ENCODE measurements at places on chromosomes 4 and X.
A peak's percentile ranks its signal among the peaks of the same experiment; 100 is the strongest.

GRCh38 chr4:108072300-108072699 lies 82.6 kb downstream of the HADH start:
- DNase-seq, result no peak

DNA sequence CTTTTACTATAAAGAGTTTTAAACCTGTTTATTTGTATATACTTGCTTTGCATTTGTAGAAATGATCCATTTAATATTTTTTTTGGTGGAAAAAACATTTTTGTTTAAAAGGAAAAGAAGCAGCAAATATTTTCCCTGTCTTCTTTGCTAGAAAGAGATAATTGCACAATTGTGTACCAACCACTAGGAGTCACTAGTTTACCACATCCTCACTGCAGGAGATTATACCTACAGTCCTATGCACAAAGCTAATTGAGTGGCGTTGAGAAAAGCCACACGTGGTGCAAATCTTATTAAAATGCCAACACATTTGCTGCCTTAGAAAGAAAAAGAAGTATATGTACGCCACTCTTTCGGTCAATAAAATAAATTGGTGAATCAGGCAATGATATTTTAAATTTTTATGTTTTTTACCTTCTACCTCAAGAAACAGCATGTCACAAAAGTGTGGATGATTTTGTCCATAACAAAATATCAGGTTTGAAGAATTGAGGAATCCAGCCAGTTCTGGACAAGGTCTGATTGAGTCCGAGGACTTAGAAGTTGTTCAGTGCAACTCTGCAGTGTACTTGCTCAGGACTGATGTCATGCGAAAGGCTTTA lies 102.9 kb downstream of the GRXCR1 start:
- DNase-seq, result no peak

DNA sequence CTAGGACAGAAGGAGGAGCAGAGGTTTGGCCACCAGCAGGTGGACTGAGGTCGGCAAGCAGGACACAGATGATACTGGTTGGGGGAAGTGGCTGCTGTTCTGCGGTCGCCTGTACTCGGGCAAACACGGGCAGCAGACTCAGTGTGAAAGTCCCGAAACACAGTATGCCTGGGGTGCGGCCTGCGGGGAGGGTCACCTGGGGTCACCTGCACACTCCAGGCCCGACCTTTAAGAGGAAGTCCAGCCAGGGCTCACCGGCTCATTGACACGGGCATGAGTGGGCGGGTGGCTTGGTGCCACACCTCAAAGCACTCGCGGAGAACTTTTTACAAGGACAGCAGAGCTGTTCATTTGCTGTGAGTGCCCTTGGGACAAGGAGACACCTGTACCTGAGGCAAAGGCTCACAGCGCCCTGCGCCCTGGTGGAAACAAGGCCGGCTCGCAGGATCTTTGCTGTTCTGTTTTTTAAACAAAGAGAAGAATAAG lies 71.5 kb upstream of the MXD4 start:
- DNase-seq, result no peak

- DNase-seq, result no peak
Observed at GRCh38 chr4:71184195-71184781, 154.5 kb upstream of the SLC4A4 start.

- no peak for DNase-seq
Observed at GRCh38 chr4:108204518-108204917, 35.8 kb upstream of the LEF1 start.

GRCh38 chr4:138063581-138063980 lies 178.6 kb downstream of the SLC7A11 start:
- DNase-seq, result no peak

GRCh38 chr4:34181891-34182290 lies 2062.4 kb downstream of the ARAP2 start:
- DNase-seq, result no peak

GRCh38 chr4:110905367-110905766 lies 282.5 kb upstream of the PITX2 start:
- no peak for DNase-seq

- no peak for DNase-seq
Observed at GRCh38 chr4:83316459-83317165, 18.0 kb downstream of the HPSE start.

- DNase-seq, result no peak
Observed at GRCh38 chr4:168057412-168057811, 34.9 kb upstream of the ANXA10 start.

- no peak for DNase-seq
Observed at GRCh38 chrX:72358313-72358712, 52.6 kb upstream of the CITED1 start.

DNA sequence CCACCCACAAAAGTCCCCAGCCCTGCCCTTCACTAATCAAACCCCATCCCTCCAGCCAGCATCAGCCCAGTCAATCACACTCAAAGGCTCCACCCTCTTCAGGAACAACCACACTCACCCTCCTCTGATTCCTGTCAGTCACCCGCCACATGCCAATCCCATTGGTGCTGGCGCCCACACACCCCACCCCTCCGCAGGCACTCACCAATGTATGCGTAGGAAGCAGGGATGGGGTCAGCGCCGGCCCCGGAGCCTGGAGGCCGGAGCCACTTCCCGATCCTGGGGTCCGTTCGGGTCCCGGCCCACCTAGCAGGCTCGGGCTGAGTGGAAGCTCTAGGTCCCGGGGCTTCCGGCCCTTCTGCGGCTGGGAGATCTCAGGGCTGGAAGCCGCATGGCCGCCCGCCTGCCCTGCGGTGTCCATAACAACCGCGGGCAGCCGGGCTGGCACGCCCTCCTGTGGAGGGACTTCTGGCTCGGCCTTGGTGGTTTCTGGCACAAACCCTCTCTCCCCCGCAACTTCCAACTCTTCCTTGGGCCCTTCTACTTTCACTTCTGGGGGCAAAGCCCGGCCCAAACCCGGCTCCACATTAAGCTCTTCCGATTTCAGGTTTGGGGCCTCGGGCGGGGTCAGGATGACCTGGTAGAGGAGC lies 7.9 kb upstream of the CFP start:
- DNase-seq, result peak; percentile 56

GRCh38 chrX:100995469-100995868 lies 26.0 kb downstream of the ARL13A start:
- DNase-seq, result peak; percentile 35

GRCh38 chrX:16946361-16946964 lies at the start of gene REPS2:
TSS of gene REPS2 (plus strand) at chrX:16946658. CDS start at chrX:16946862, 204 bp downstream.
- peak; percentile 79 for DNase-seq

GRCh38 chr4:4529392-4529791 lies 12.5 kb downstream of the STX18 start:
- DNase-seq, result no peak

GRCh38 chr4:336099-336892 lies 1.3 kb upstream of the ZNF141 start:
- peak; percentile 33 for DNase-seq

GRCh38 chr4:89562746-89563145 lies 255.1 kb upstream of the GPRIN3 start:
- DNase-seq, result no peak

- no peak for DNase-seq
Observed at GRCh38 chrX:3252744-3253143, 93.7 kb downstream of the MXRA5 start.

- no peak for DNase-seq
Observed at GRCh38 chr4:84032372-84032771, 466.7 kb downstream of the NKX6-1 start.

DNA sequence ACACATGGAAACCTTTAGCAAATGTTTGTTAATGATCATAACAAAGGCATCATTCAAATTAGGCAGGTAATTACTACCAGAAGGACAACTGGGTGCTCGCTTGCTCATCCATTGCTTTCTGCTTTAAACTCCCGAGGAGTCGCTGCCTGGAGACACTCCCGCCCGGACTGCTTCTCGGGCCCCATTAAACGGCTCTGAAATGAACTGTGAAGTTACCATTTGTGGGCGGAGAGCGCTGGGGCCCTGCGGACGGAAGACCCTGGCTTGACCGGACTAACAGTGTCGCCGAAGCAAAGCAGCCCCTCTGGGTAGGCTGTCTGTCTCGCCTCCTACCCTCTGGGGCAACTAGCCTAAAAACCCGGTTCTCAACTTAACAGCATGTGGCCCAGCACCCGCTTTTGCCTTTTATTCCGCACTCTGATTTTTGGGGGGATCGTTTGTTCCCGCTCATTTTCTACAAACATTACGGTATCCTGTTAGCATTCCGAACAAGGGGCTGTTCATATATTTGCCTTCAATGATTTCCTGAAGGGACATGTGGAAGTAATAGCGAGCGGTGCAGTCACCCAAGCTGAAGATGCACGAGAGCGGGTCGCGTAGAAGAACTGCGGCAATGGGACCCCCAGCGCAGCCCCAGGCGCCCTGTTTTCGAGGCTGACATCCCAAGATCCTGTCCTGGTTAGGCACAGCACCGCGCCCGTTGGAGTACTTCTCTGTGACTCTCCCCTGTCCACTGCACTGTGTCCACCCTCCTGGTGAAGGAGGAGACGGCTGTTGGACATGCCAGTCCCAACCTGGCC lies 1.6 kb upstream of the PDGFRA start:
- DNase-seq, result peak; percentile 42

GRCh38 chrX:111671668-111672067 lies 9.3 kb upstream of the ALG13 start:
- DNase-seq, result no peak

GRCh38 chr4:88865046-88865445 lies 167.4 kb upstream of the NAP1L5 start:
- DNase-seq, result no peak

- DNase-seq, result no peak
Observed at GRCh38 chr4:141144207-141144606, 10.9 kb upstream of the RNF150 start.

GRCh38 chr4:162644346-162644745 lies 480.5 kb upstream of the FSTL5 start:
- DNase-seq, result no peak

GRCh38 chr4:87843936-87844335 lies 11.2 kb downstream of the MEPE start:
- DNase-seq, result no peak

GRCh38 chrX:20514358-20514757 lies 247.6 kb upstream of the RPS6KA3 start:
- DNase-seq, result no peak

GRCh38 chr4:70452946-70453345 lies 19.1 kb upstream of the MUC7 start:
- DNase-seq, result no peak

GRCh38 chr4:109072595-109072994 lies 229.9 kb downstream of the COL25A1 start:
- no peak for DNase-seq

DNA sequence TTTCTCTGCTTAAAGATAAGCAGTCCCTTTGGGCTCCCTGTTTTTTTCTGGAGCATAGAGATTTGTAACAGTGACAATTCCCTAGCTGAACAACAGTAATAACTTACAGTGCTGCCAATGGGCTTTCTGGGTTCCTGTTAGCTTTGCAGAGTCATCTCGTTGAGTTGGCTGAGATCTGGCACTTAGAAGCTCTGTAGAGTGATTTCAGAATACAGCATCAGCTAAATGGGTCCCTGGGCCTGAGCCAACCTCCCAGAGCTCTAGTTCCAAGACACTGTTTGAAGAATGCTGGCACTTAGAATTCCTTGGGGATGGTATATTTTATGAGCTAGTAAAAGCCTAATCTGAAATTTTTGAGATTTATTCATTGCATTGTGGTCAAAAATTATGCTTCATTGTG lies 43.5 kb upstream of the SERTM2 start:
- no peak for DNase-seq

All from activated T-cell treated with anti-CD3 and anti-CD28 coated beads, Interleukin-2, amount 50 U/mL, for 24 hours (primary cell).